A549 treated with Hydrocortisone at 1 μM for 4 hours (cell line): ENCODE measurements at places on chromosomes 4 and X. TPM values are rescaled to one million over a fixed set of nuclear protein-coding genes. Genes with fewer than 3 reads are reported as not detected.

SPANXA2 gene
- total RNA-seq, result 0.20 to 0.23 TPM in 2 of 5 replicates, not detected in the others

KLF8 gene
- total RNA-seq, result 0.02 to 0.06 TPM (median 0.03 TPM) in 4 of 5 replicates, not detected in the other

FAM241A gene
- 0.68 to 0.99 TPM (median 0.76 TPM) in 5 replicates for total RNA-seq

LUZP4 gene
- total RNA-seq, result not detected in 5 replicates

DKC1 gene
- total RNA-seq, result 144 to 210 TPM (median 156 TPM) in 5 replicates

PCDH7 gene
- 0.07 to 0.31 TPM (median 0.08 TPM) in 5 replicates for total RNA-seq

AR gene
- total RNA-seq, result 2.7 to 3.8 TPM (median 3.2 TPM) in 5 replicates

TLL1 gene
- 0.13 to 0.22 TPM (median 0.21 TPM) in 5 replicates for total RNA-seq

MTTP gene
- 0.09 TPM in 1 of 5 replicates, not detected in the others for total RNA-seq

L1CAM gene
- 16.9 to 22.0 TPM (median 19.7 TPM) in 5 replicates for total RNA-seq

CLGN gene
- 4.6 to 6.6 TPM (median 5.2 TPM) in 5 replicates for total RNA-seq

MEPE gene
- not detected in 5 replicates for total RNA-seq

VCX3A gene
- total RNA-seq, result not detected in 5 replicates

IBSP gene
- total RNA-seq, result not detected in 5 replicates

MSN gene
- total RNA-seq, result 233 to 362 TPM (median 286 TPM) in 5 replicates

CXorf51B gene
- not detected in 5 replicates for total RNA-seq

ABCB7 gene
- total RNA-seq, result 14.5 to 18.0 TPM (median 16.2 TPM) in 5 replicates

NIPAL1 gene
- 0.45 to 0.77 TPM (median 0.62 TPM) in 5 replicates for total RNA-seq

CT45A5 gene
- 0.10 to 0.13 TPM (median 0.12 TPM) in 3 of 5 replicates, not detected in the others for total RNA-seq

GPC4 gene
- 0.02 to 0.05 TPM (median 0.05 TPM) in 3 of 5 replicates, not detected in the others for total RNA-seq

NEUROG2 gene
- 0.05 to 0.06 TPM in 2 of 5 replicates, not detected in the others for total RNA-seq

IL9R gene
- total RNA-seq, result 0.08 to 0.44 TPM (median 0.22 TPM) in 5 replicates
